ENCODE measurements at places on chromosomes 7 and 10.

DNA sequence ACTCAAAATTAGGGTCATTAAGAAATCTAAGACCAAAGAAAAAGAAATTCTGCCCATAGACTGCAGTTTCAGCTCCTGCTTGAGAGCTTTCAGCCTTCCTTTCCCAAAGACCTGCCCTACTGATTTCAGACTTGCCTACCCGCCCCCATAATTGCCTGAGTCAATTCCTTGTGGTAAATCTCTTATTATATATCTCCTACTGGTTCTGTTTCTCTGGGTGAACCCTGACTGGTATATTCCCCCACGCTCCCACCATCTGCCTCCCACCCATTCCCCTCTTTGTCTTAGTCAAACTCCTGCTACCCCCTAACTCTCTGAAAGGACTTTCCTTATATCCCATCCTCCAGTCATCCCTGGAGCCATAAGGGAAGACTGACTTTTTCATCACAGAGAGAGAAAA is 64.7 kb upstream of the MET start:
- DNase-seq, result no peak

DNA sequence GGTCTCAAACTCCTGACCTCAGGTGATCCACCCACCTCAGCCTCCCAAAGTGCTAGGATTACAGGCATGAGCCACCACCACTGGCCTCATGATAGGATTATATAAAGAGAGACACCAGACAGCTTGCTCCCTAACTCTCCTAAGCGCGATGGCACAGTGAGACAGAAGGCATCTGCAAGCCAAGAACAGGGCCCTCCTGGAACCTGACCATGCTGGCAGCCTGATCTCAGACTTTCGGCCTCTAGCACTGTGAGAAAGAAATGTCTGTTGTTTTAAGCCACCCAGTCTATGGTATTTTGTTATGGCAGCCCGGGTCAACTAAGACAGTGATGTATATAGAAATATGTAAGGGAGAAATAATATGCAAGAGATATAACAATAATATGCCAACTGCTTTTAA is 51.2 kb downstream of the SRPK2 start:
- no peak for DNase-seq

DNA sequence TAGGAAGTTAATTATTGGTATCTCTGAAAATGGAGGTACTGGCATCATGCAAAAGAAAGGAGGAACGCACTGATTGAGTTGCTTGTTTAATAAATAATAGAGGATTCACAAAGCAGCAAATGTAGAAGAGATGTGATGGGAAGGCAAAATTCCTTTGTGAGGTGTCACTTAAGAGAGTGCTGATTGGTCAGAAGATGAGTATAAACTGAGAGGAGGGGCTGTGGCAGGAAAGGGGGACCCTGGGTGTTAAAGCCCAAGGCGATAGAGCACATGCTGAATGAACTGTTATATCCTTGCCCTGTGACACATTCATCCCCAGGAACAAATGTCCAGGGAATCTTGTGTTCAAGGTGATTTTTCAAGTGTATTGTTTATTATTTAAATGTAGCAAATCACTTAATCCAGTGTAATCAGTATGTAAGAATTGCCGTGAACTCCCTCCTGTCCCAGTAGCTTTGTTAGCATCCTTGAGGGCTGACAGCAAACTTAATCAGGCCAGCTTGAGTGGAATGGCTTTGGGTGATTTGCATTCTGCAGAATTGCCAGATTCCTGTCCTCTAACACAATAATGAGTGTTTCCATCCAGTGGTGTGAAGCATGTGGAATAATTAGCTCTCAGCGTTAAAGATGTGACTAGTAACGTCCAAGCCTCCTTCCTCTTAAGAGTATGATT is 111.9 kb downstream of the CHN2 start:
- no peak for DNase-seq

DNA sequence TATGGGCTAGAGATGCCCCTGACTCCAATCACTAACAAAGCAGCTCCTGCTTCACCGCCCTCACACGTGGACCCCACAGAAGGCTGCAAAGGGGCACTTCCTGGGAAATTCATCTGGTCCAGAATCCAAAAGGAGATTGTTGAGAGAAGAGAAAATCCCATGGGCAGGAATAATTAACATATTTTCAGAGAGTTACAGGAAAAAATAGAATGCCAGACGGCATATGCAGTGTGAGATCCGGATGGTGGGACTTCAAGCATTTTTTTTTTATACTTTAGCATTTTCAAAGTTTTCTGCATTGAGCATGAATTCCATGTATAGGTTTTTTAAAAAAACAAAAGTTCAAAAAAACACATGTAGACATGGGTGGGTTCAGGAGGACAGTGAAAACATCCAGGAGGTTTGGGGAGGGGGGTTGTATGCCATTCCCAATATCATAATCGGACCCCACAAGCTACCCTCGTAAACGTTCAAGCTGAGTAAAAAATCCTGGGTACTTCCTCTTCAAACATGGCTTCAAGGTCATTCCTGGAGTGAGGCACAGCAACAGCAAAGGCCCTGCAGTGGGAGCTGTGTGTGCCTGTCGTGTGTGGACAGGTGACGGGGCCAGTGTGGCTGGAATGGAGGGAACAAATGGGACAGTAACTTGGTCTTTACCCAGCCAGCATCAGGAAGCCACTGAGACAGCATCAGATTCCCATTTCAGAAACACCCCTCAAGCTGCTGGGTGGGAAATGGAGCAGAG is 128.1 kb downstream of the SLIT1 start:
- DNase-seq, result no peak

DNA sequence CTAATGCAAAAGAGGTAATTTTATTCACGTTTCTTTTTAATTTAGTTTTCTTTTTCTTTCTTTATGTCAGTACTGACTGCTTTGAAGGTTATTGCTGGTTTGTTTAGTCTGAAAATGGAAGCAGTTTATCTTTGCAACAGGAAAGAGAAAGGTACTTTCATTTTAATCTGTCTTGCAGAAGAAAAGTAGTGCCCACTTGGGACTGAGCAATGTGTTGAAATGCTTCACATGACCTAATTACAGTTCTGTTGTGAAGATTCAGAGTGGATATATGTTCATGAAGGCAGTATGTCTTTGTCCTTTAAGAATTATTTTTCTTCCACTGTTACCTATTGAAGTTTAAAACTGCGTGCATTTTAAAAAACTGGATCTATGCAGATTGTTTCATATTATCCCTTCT is 80.1 kb downstream of the ANKIB1 start:
- no peak for DNase-seq

GRCh38 chr10:42963312-42963711 is 113.6 kb upstream of the RET start:
- DNase-seq, result no peak

DNA sequence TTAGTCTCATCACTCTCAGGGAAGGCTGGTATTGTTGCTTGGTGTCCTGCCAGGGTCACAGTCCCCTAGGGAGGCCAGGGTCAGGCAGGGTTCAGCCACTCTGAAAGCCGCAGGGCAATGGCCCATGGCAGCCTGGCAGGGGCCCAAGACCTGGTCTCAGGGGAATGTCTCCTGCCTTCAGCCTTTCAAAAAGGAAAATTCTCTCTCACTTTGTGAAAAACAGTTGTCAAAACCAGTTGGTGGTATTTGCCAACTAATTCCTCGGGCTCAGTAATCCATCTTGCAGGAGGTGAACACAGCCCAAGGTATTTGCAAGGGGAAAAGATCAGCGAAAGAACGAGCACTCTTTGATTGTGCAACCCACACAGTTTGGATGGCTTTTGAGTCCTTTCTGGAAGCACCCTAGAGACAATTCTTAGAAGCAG is 101.5 kb downstream of the JCAD start:
- DNase-seq, result no peak

- no peak for DNase-seq
These were observed at the start of gene ZNF467 for GRCh38 chr7:149773446-149774236. TSS of gene ZNF467 (minus strand) at chr7:149773588. CDS start at chr7:149771032, 2,556 bp downstream.

DNA sequence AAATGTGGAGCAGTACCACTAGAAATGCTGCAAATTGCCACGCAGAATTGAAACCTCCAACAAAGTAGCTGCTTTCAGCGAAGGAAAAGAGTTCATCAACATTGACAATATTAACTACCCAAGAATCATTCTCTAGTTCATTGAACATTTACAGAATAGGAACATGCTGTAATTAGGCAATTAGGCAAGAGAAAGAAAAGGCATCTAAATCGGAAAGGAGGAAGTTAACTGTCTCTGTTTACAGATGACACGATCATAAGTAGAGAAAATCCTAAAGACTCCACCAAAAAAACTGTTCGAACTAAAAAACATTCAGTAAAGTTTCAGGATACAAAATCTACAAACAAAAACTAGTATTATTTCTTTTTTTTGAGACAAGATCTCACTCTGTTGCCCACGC is 8.9 kb upstream of the PKD1L1 start:
- no peak for DNase-seq

- DNase-seq, result no peak
These were observed 14.6 kb upstream of the FZD1 start for GRCh38 chr7:91249506-91250233.

GRCh38 chr10:49656845-49657493 is 22.5 kb upstream of the C10orf53 start:
- no peak for DNase-seq

DNA sequence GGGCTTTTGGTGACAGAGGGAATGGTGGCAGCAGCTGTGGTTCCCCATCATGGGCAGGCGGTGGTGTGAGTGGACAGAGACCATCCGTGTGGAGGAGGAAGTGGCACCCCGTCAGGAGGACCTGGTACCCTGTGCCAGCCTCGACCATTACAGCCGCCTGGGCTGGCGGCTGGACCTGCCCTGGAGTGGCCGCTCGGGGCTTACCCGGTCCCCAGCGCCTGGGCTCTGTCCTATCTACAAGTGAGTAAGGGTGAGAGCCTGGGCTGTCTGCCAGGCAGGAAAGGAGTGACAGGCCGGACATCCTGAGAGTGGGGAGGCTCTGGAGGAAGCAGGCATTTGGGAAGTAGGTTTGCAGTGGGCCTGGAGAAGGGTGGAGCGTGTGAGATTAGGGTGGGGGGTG is 2.9 kb upstream of the ZNF467 start:
- no peak for DNase-seq

DNA sequence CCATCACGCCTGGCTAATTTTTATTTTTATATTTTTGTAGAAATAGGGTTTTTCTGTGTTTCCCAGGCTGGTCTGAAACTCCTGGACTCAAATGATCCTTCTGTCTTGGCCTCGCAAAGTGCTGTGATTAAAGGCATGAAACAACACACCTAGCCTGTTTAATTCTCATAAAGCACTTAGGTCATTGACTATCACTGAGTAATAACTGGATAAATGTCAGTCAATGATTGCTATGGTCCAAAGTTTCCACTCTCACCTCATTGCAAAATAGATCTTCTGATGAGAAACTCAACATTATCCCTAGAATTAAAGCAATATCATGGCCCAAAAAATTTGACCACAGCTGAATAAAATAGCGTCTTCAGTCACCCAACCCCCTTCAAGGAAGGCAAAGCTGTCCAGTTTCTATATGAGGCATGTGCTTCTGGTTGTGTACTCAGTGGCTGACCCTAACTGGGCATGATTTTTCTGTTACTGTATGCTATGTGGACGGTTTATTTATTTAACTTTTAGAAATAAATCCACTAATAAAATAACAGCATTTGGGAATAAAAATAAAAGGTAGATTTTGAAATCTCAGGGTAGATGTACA is 86.5 kb upstream of the LRRN3 start:
- no peak for DNase-seq

DNA sequence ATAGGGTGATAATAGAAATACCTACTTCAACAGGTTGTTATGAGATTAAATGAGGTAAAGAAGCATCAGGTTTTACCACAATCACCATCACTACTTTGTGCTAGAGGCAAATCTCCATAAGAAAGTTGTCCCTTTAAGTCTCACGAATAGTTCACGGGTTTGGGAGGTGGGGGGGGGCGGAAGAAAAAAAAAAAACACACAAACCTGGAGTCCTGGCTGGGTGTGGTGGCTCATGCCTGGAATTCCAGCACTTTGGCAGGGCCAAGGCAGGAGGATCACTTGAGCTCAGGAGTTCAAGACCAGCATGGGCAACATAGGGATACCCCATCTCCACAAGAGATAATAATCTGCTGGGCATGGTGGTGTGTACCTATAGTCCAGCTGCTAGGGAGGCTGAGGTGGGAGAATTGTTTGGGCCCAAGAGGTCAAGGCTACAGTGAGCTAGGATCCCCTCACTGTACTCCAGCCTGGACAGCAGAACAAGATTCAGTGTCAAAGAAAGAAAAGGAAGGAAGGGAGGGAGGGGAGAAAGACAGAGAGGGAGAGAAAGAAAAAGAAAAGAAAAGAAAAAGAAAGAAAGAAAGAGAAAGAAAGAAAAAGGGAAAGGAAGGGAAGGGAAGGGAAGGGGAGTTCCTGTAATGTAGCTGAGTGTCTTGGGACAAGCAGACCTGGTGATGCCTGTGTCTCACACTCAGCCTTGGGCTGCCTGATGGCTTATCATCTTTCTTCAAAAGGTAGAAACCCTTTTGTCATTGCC is 231.4 kb downstream of the CREB5 start:
- DNase-seq, result no peak

DNA sequence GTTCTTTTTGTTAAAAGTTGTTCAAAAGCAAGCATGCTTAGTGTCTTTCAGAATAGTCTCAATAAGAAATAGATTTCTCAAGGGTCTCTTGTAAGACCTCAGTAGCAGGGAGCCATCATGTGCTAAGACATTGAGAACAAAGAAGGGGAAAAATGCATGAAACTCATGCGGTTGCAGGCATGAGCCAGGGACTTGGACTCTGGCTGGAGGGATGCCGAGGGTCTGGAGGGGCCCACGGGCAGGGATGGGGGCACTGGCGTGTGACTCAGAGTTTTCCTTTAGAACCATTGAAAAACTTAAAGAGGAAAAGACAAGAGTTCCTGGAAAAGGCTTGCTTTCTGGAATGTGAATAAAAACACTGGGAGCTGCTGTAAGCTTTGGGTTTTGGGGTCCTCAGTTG is 253.3 kb downstream of the CCDC3 start:
- no peak for DNase-seq

- DNase-seq, result no peak
These were observed 203.9 kb upstream of the CHRM2 start for GRCh38 chr7:136664537-136664936.

DNA sequence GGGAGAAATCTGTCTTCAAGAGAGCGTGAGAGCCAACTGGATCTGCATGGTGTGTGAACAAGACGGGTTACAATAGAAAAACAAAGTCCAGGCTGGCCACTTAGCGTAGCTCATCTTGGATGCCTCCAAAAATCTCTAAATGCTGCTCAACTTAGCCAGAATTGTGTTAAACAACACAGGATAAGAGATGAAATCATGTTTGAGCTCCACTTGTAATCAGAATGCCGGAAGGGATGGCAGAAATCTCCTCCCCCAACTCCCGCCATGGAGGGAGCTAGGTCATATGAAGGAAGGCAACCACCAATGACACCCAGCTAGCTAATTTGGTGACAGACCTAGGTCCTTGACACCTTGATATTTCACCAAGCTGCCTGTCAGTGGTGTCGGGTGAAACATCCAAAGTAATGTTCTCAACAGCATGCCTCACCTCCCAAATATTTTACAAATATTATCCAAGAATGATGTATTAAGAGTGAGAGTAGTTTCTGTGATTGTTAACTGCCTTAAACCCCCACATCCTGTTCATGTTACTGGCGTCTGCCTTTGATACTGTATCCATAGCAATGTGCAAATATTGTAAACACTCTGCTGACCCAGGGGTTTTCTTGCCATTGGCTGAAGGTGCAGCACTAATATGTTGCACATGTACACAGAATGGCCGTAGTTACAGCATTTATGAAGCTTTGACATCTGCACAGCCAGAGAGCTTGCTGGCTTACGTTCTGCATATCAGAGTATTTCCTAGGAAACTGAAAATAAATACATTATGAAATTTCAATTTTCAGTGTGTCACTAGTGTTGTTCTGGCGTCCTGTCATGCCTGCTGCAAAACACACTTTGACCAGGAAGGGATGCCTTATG is 25.8 kb downstream of the TMEM254 start:
- DNase-seq, result peak; percentile 52

GRCh38 chr10:129860396-129860795 is 103.7 kb downstream of the EBF3 start:
- DNase-seq, result no peak

GRCh38 chr7:74179935-74180604 is 5.9 kb downstream of the EIF4H start:
- no peak for DNase-seq

Data from HS-5 (cell line).